ENCODE measurements at places on chromosomes 12 and 14.

DNA sequence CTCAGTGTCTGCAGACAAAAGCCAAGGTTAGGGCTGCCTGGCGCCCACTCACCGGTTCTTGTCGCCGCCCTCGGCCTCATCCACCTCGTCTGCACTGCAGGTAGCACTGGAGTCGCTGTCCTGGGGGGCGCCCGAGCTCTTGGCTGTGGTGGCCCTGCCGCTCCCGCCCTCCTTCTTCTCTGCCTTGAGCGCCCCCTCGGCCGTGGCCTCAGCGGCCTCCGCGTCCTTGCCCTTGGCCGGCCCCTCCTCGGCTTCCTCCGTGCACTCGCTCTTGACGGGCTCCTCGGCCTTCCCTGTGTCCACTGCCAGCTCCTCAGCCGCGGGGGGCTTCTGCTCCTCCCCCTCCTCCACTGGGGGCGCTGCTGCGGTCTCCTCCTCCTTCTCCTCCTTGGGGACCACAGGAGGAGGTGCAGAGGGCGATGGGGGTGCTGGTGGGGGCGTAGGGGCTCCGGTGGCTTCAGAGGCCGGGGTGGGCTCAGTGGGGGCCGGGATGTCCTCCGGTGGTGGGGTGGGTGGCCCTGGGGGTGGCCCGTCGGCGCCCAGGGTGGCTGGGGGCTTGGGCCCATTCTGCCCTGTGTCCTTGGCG, 77.2 kb downstream of the RFLNA start:
- no peak for DNase-seq

DNA sequence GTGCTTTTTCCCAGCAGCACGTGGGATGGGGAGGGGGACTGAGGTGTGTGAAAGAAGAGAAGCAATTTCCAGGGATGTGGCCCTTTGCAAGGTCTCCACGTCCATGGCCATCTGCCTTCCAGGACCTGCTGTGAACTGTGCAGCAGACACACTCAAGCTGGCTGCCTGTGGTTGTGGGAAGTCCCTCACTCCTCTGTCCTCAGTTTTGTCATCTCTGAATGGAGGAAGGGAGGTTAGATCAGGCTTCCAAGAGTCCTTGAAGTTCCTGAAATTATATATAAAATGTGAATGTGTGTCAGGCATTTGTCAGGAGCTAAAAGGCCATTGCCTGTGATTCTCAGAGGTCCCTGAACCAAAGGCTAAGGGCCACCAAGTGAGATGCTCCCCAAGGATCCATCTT, 328.2 kb downstream of the CACNA1C start:
- DNase-seq, result no peak

GRCh38 chr12:124251186-124251585, 43.7 kb upstream of the RFLNA start:
- no peak for DNase-seq

- no peak for DNase-seq
These were observed 10.8 kb downstream of the HIP1R start for GRCh38 chr12:122845865-122846621.

GRCh38 chr12:115023279-115024265, 339.6 kb upstream of the TBX3 start:
- DNase-seq, result no peak

GRCh38 chr14:66476964-66477363, 9.2 kb upstream of the CCDC196 start:
- no peak for DNase-seq

GRCh38 chr14:65179918-65180724, 77.8 kb upstream of the MAX start:
- DNase-seq, result no peak

- no peak for DNase-seq
These were observed 13.1 kb upstream of the ABCD2 start for GRCh38 chr12:39632670-39633069.
